ENCODE measurements at places on chromosomes 2 and 18. TPM values are rescaled to one million over a fixed set of nuclear protein-coding genes. Genes with fewer than 3 reads are reported as not detected.

Gene CTLA4
- not detected for total RNA-seq

Gene PAX8
- 0.65 TPM for total RNA-seq

Gene ICA1L
- 2.2 TPM for total RNA-seq

Gene C2orf66
- 0.12 TPM for total RNA-seq
